Urothelium cell line (cell line): ENCODE measurements at places on chromosomes 3 and 15.
A peak's percentile ranks its signal among the peaks of the same experiment; 100 is the strongest.

- no peak for DNase-seq
Measured at GRCh38 chr3:124926426-124927101, 8.0 kb downstream of the MUC13 start.

- no peak for DNase-seq
Measured at GRCh38 chr3:155957412-155957880, 87.0 kb downstream of the GMPS start.

- peak; percentile 44 for DNase-seq
Measured at GRCh38 chr3:155664925-155665695, 79.8 kb downstream of the PLCH1 start.

DNA sequence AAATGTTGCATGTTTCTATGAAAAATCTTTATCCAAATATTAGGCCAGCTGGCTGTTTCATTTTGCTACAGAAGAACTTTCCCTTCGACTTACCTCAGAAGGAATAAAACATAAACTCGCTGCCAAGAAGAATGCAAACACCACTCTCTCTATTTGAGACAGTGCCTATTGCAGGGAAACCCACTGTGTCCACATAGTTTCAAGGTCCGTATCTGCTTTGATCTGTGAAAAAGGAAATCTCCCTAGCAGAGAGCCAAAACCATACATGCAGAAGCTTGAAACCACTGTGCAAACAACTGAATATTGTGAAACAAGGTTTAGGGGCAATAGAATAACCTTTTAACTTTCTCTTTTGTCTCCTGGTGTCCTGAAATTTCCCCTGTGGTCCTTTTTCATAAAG, 35.0 kb upstream of the CAPN7 start:
- DNase-seq = no peak

DNA sequence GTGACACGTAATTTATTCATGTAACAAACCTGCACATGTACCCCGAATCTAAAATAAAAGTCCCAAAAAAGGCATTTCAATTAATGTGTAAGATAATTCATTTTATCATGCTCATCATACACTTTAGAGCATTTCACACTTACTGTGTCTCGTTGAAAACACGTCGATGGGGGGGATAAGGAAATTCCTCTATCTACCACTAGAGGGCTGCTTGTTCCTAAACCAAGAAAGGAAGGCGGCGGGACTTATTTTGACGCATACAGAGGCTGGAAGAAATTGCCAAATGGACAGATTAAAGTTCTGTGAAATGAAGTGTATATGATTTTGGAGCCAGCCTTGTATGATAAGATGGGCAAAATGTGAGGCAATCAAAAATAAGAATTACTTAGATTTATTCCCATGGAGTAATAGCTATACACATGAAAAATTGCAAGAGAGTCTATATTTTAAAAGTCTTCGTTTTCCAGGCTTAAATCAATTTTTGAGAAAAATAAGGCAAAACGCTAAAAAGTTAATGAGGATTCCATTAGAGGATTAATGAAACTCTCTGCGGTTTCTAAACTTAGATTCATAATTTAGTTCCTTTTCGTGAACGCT, 346.8 kb downstream of the CNTN3 start:
- peak; percentile 39 for DNase-seq

GRCh38 chr3:53772562-53772961, 73.7 kb downstream of the CHDH start:
- no peak for DNase-seq

- DNase-seq = no peak
Measured at GRCh38 chr3:2458816-2459215, 360.1 kb downstream of the CNTN4 start.

GRCh38 chr15:42734076-42734672, 2.8 kb downstream of the CDAN1 start:
- no peak for DNase-seq

DNA sequence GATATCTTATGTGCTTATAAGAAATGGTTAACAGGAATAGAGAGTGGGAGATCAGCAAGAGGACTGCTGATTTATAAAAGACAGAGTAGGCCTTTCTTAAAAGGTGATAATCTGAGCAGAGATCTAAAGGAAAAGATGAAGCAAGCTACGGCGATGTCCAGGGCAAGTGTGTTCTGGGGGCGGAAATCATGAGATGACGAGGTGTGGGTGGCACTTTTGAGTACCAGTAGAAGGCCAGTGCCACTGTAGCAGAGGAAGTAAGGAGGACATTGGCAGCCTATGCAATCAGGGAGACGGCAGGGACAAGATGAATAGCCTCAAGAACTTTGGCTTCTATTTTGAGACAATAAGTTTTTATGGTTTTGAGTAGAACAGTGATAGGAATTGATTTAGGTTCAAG, 492.4 kb downstream of the FHIT start:
- no peak for DNase-seq

DNA sequence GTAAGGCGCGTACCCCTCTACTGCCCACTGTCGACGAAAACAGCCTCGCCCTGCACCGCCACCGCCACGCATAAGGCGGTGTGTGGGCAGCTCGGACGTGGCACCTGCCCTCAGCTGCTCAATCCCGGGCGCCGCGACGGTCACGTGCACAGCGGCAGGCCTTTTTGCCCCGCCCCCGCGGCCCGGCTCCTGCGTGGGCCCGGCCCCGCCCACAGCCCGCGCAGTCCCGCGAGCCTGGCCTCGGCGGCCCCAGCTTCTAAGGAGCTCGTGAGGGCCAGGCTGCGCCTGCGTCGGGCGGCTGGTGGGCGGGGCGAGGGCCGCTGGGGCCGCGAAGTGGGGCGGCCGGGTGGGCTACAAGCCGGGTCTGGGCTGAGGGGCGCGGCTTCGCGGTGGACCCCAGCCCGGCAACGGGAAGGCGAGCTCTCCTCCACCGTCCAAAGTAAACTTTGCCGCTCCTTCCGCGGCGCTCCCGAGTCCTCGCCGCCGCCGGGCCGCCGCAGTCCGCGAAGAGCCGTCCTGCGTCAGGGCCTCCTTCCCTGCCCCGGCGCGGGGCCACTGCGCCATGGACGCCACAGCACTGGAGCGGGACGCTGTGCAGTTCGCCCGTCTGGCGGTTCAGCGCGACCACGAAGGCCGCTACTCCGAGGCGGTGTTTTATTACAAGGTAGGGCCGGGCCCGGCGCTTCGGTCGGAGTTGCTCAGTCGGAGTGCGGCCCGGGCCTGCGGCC, at the start of gene CAPN7:
Gene CAPN7, plus strand, starts transcription at position 313 of the 728 bp plus-strand sequence. Its CDS starts 250 bp downstream, at position 563.
- peak; percentile 97 for DNase-seq

DNA sequence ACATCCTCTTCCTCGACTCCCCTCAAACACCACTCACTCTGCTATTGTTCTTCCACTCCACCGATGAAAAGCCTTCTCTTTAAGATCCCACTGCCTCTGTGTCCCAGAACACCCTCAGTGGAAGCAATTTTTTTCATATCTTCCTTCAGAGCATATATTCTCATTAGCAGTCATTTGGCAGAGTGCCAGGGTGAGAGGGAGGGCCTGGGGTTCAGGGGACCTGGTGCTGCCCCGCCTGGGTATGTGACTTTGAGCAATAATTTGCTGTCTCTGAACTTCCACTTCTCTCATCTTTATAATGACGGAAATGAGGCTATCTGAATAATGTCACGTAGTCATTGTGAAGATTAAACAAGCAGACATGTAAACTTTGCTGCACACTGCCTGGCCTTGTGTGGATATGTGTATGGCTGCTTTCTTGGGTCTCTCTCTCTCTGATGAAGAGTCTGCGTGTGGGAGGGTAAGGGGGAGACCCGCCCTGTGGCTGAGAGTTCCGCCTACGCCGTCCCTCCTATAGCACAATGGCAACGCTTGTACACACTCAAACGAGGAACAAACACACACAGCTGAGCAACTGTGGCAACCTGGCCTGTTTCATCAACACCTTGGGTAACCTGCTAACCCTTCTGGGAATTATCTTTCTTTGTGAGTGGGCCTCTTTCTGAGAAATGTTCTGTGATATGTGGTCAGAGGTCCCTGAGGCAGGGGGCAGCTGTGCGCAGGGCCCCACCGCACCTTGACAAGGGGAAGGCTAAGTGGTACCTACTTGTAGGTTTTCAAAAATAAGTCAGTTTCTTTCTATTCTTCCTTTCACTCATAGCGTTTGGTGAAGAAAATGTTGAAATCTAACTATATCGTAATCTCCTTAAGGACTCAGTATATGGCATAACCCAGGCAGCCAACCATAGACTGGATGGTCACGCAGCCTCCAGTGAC, 369.8 kb downstream of the SV2B start:
- no peak for DNase-seq

DNA sequence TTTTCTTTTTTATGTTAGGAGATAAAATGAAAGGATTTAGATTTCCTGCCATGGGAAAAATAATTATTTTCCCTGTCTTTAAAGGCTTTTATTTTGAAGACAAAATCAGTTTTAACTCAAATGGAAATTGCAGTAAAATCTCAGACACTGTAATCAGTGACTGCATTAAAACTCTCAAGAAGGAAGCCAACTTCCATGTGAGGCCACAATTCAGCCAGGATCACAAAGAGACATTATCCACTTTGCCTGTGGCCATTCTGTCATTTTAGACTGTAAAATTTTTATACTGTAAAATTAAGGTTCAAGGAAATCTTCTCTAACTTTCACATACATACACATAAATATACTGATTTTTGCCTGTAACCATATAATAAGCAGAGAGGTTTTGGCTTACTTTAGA, 304.0 kb downstream of the TIGIT start:
- no peak for DNase-seq
